ENCODE measurements at places on chromosomes 6 and 20.

GRCh38 chr20:8454137-8454712, 322.2 kb downstream of the PLCB1 start:
- DNase-seq = no peak
- H3K27ac ChIP-seq = no peak overlapping the region
- H3K4me3 ChIP-seq = no peak overlapping the region

DNA sequence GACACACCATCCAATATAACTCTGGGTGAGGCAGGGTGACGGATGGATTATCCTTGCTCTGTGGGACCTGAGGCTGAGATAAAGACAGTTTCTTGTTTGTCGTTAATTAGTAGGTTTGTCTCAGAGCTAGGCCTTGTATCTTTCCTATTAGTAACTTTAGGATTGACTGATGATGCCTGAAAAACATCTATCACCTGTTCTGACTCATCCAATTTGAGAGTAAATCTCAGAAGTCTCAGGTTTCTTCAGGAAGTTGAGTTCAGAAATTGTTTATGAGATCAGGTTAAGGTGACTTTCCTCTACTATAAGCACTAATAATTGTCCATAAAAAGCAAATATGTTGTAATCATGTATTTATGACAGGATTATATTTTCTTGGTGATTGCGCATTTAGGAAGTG, 129.5 kb upstream of the SUPT3H start:
- no peaks in the 10 kb centered on the region for H3K36me3 ChIP-seq
- no peaks in the 10 kb centered on the region for H3K27me3 ChIP-seq
- no peak overlapping the region for H3K27ac ChIP-seq

GRCh38 chr6:157200117-157200516, 123.2 kb downstream of the TMEM242 start:
- peaks cover 62% of the 10 kb centered on the region for H3K36me3 ChIP-seq
- no peaks in the 10 kb centered on the region for H3K27me3 ChIP-seq
- H3K4me3 ChIP-seq = no peak overlapping the region
- no peaks in the 10 kb centered on the region for H3K4me1 ChIP-seq
- H3K27ac ChIP-seq = no peak overlapping the region

DNA sequence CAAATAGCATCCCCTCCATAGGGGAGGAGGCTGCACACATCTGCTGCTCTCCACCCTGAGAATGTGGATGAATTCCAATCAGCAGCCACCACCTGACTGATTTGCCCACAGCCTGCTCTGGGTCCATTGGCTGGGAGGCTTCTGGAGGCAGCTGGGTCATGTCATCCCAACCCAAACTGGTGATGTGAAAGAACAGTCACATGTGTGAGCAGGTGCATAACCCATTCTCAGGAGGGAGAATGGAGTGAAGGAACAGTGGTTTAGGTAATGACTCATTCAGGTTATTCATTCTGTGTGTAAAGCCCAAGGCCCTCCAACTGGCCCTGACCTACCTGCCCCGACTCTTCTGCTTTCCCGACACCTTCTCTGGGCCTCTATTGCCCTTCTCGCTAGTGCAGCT, 90.9 kb upstream of the GCM1 start:
- no peak for DNase-seq
- H3K27ac ChIP-seq = no peak overlapping the region
- no peaks in the 10 kb centered on the region for H3K4me1 ChIP-seq

DNA sequence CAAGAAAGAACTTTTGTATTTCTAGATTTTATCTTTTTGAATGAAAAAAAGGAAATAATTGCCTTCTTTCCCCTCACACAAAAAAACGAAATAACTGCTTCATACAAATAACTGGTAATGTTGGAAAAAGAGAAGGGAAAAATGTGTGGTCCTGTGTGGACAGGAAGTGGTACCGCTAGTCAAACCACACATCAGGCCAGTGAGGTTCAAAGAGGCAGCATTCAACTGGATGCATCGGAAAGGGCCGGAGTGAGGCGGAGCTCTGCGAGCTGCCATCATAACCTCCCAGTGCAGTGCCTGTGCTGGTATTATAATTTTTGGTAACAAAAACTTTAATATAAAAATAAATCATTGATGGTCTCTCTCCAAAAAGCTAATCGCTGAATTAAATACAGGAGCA, 111.2 kb downstream of the IRF4 start:
- H3K4me3 ChIP-seq = no peak overlapping the region
- H3K27me3 ChIP-seq = no peaks in the 10 kb centered on the region
- no peaks in the 10 kb centered on the region for H3K36me3 ChIP-seq
- H3K4me1 ChIP-seq = no peaks in the 10 kb centered on the region

GRCh38 chr6:21946298-21946783, 350.5 kb downstream of the PRL start:
- no peaks in the 10 kb centered on the region for H3K36me3 ChIP-seq
- H3K4me1 ChIP-seq = peaks cover 2% of the 10 kb centered on the region
- no peak for DNase-seq
- no peak overlapping the region for H3K27ac ChIP-seq
- H3K4me3 ChIP-seq = no peak overlapping the region

GRCh38 chr6:159931112-159931511, 37.8 kb upstream of the IGF2R start:
- no peak for DNase-seq
- H3K27me3 ChIP-seq = no peaks in the 10 kb centered on the region
- H3K27ac ChIP-seq = no peak overlapping the region
- H3K36me3 ChIP-seq = no peaks in the 10 kb centered on the region
- H3K4me3 ChIP-seq = no peak overlapping the region

- H3K27me3 ChIP-seq = no peaks in the 10 kb centered on the region
- H3K4me1 ChIP-seq = no peaks in the 10 kb centered on the region
- H3K27ac ChIP-seq = no peak overlapping the region
- no peaks in the 10 kb centered on the region for H3K36me3 ChIP-seq
- no peak overlapping the region for H3K4me3 ChIP-seq
These were observed 84.6 kb downstream of the DCDC2 start for GRCh38 chr6:24273096-24273870.

- no peak overlapping the region for H3K4me3 ChIP-seq
- H3K36me3 ChIP-seq = no peaks in the 10 kb centered on the region
- H3K27ac ChIP-seq = no peak overlapping the region
- H3K27me3 ChIP-seq = no peaks in the 10 kb centered on the region
- DNase-seq = no peak
These were observed 9.9 kb downstream of the SDCBP2 start for GRCh38 chr20:1319051-1319450.

GRCh38 chr20:24867556-24867955, 81.5 kb upstream of the CST7 start:
- no peak overlapping the region for H3K27ac ChIP-seq
- H3K4me3 ChIP-seq = no peak overlapping the region
- H3K36me3 ChIP-seq = no peaks in the 10 kb centered on the region

DNA sequence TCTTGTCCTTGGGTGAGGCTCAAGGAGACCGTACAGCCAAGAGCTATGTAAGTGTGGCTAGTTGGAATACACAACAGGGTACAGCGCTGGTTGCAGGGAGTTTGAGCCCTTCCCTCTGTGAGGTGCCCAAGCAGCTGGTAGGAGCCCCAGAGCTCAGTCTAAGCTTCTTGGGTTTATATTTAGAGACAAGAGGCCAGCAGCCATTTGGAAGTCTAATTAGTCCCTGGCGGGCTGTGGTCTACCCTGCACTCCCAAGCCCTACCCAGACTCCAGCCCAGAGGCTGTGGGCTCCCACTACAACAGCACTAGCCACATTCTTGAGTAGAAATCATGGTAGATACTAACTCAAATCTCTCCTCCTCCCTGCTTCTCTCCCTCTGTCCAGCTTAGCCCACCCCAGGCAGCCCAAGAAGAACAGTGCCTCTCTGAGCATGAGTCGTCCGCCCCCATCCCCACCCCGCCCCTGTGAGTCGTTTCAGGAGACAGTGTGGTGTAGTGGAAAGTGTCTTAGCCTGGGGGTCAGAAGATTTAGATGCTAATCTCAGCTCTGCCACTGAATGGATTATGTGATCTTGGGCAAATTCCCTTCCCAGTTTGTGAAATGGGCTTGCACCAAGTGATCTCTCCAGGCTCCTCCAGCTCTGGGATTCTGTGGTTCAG, 37.8 kb downstream of the EIF2S2 start:
- H3K4me1 ChIP-seq = peaks cover 8% of the 10 kb centered on the region
- H3K27ac ChIP-seq = no peak overlapping the region
- DNase-seq = no peak
- peaks cover 29% of the 10 kb centered on the region for H3K36me3 ChIP-seq
- no peaks in the 10 kb centered on the region for H3K27me3 ChIP-seq

DNA sequence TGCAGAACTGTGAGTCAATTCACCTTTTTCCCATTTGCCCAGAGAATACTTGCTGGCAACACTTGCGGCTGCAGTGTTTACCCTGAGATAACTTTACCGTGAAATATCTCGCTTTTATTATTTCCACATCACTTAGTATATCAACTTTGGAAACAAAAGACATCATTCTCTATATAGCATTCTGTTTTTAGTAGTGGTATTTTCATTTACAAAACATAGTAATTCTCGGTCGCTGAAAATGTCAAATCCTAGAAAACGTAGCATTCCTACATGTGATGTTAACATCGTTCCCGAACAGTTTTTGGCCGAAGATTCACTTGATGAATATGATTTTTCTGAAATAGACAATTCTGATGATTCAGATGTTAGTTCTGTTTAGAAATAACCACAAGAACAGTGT, 52.0 kb downstream of the NHLRC1 start:
- no peak for DNase-seq
- H3K27ac ChIP-seq = no peak overlapping the region
- H3K36me3 ChIP-seq = no peaks in the 10 kb centered on the region
- H3K4me1 ChIP-seq = no peaks in the 10 kb centered on the region
- H3K4me3 ChIP-seq = no peak overlapping the region

- no peaks in the 10 kb centered on the region for H3K4me1 ChIP-seq
- no peaks in the 10 kb centered on the region for H3K27me3 ChIP-seq
- no peak for DNase-seq
- no peaks in the 10 kb centered on the region for H3K36me3 ChIP-seq
- no peak overlapping the region for H3K4me3 ChIP-seq
These were observed 55.1 kb downstream of the GCNT2 start for GRCh38 chr6:10576226-10576625.

DNA sequence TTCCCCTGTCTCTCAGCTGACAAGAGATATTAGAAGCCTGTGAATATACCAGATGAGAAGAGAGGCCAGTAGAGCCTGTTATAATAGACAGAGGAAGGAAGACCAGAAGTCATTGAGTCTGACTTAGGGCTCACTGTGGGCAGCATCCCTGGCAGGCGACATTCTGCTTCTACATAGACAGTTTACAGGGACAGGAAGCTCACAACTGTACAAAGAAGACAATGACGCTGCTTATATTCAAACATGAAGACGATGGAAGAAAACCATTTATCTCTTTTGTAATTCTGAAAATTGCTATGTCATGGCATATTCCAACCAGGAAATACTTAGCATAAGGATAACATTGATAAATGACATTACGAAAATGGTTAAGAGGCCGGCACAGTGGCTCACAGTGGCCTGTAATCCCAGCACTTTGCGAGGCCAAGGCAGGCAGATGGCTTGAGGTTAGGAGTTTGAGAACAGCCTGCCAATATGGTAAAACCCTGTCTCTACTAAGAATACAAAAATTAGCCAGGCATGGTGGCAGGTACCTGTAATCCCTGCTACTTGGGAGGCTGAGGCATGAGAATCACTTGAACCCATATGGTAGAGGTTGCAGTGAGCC, 170.9 kb downstream of the UBE3D start:
- no peak overlapping the region for H3K27ac ChIP-seq
- no peaks in the 10 kb centered on the region for H3K36me3 ChIP-seq
- DNase-seq = no peak
- H3K4me1 ChIP-seq = no peaks in the 10 kb centered on the region

- H3K4me1 ChIP-seq = no peaks in the 10 kb centered on the region
- H3K36me3 ChIP-seq = peaks cover 50% of the 10 kb centered on the region
- DNase-seq = no peak
- no peaks in the 10 kb centered on the region for H3K27me3 ChIP-seq
- H3K4me3 ChIP-seq = no peak overlapping the region
- H3K27ac ChIP-seq = no peak overlapping the region
These were observed 145.8 kb downstream of the DTNBP1 start for GRCh38 chr6:15516923-15517560.

DNA sequence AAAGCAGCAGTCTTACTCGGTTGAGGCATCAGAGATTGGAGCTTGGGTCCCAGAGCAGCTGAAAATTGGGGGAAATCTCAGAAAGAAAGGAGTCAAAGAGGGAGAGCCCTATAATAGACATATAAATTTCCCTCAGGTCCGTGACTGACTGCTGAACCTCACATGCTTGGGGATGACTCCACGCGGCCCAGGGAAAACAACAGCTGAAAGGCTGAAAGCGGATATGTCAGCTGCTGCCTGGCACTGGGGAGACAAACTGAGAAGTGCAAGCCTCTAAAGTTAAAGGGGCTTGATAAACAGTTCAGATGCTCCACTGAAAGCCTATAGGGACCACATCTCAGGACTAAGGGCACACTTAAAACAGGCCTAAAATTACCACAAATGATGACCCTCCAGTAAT, 255.9 kb upstream of the RIN2 start:
- H3K4me1 ChIP-seq = no peaks in the 10 kb centered on the region
- no peaks in the 10 kb centered on the region for H3K27me3 ChIP-seq
- no peak for DNase-seq
- no peak overlapping the region for H3K4me3 ChIP-seq
- no peaks in the 10 kb centered on the region for H3K36me3 ChIP-seq

- H3K4me3 ChIP-seq = no peak overlapping the region
- H3K4me1 ChIP-seq = no peaks in the 10 kb centered on the region
- no peaks in the 10 kb centered on the region for H3K27me3 ChIP-seq
- DNase-seq = no peak
- no peaks in the 10 kb centered on the region for H3K36me3 ChIP-seq
These were observed 248.0 kb upstream of the QKI start for GRCh38 chr6:163166507-163166906.

GRCh38 chr6:32459781-32460424, 20.2 kb downstream of the HLA-DRA start:
- H3K4me3 ChIP-seq = no peak overlapping the region
- H3K36me3 ChIP-seq = no peaks in the 10 kb centered on the region
- H3K4me1 ChIP-seq = no peaks in the 10 kb centered on the region
- DNase-seq = no peak
- H3K27ac ChIP-seq = no peak overlapping the region

GRCh38 chr20:9179193-9179802, 110.4 kb downstream of the PLCB4 start:
- no peaks in the 10 kb centered on the region for H3K36me3 ChIP-seq
- no peak overlapping the region for H3K27ac ChIP-seq

- no peaks in the 10 kb centered on the region for H3K36me3 ChIP-seq
- no peak overlapping the region for H3K27ac ChIP-seq
- DNase-seq = no peak
- H3K4me3 ChIP-seq = no peak overlapping the region
- H3K4me1 ChIP-seq = peaks cover 28% of the 10 kb centered on the region
These were observed 224.0 kb upstream of the PLN start for GRCh38 chr6:118324116-118324515.

DNA sequence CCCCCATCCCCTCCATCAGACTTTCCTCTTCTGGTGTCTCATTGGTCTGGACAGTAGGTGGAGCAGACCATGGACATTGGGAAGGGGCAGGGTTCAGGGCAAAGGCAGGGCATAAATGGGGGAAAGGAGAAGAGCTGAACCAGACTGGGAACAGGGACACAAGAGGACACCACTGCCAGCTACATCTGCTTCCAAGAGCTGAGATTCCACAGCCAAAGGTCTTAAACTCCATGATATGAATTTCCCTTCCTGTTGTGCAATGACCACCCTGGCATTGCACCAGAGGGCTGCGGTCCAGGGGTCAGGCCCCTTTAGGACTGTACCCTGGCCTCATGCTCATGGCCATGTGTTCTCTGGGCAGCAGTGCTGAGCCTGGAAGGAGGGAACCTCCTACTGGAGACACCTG, 137.9 kb downstream of the MAFB start:
- no peak overlapping the region for H3K27ac ChIP-seq
- no peaks in the 10 kb centered on the region for H3K36me3 ChIP-seq
- no peaks in the 10 kb centered on the region for H3K4me1 ChIP-seq

- H3K27ac ChIP-seq = no peak overlapping the region
- H3K27me3 ChIP-seq = no peaks in the 10 kb centered on the region
- no peak overlapping the region for H3K4me3 ChIP-seq
These were observed 5.9 kb downstream of the HSPA12B start for GRCh38 chr20:3738111-3739053.

Data from right atrium auricular region (tissue), 2 donors.